HFFc6 (cell line): ENCODE measurements at places on chromosomes 5 and 9.

DNA sequence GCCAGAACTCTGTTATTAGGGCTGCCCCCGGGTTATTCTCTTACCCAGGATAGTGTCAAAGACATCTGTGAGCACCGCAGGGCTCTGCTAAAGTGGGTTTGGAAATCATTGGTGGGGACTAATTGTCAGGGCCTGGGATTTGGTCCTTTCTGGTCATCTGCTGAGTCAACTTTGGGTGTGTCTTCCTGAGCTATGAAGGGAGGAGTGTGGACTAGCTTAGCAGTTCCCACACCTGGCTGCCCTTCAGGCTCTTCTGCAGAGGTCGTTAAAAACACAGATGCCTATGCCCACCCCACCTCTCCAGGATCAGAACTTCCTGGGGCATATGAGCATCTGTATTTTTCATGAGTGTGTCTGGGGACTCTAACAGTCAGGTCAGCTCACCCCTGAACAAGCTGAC, 352.2 kb downstream of the SLIT3 start:
- no peak for DNase-seq

- no peak for DNase-seq
Observed at GRCh38 chr5:154776167-154776566, 21.0 kb downstream of the LARP1 start.

DNA sequence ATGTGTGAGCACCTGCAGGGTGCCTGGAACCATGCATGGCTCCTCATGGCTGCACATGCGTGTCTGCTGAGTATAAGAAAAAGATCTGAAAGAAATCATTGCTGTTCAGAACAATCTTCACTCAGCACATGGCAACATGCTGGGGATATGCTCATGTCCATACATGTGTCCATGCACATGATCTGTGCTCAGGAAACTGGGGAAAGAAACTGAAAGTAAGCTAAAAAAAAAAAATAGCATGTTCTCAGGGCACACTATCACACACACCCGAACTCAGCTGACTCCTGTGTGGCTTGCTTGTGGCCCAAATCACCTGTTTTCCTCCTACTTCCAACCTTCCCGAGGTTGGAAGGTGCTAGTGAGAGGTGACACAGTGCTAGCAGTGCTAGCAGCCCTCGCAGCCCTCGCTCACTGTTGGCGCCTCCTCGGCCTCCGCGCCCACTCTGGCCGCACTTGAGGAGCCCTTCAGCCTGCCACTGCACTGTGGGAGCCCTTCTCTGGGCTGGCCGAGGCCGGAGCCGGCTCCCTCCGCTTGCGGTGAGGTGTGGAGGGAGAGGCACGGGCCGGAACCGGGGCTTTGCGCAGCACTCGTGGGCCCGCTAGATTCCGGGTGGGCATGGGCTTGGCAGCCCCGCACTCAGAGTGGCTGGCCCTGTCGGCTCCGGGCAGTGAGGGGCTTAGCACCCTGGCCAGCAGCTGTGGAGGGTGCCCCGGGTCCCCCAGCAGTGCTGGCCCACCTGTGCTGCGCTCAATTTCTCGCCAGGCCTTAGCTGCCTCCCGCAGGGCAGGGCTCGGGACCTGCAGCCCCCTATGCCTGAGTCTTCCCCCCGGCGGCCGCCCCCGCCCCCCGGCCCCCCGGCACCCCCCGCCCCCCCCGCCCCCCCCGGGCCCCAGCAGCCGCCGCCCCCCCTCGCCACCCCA, 76.0 kb downstream of the GADD45G start:
- no peak for DNase-seq

GRCh38 chr5:5968981-5969380, 409.4 kb downstream of the MED10 start:
- no peak for DNase-seq

GRCh38 chr5:35094948-35095347, 47.2 kb upstream of the AGXT2 start:
- DNase-seq, result no peak

DNA sequence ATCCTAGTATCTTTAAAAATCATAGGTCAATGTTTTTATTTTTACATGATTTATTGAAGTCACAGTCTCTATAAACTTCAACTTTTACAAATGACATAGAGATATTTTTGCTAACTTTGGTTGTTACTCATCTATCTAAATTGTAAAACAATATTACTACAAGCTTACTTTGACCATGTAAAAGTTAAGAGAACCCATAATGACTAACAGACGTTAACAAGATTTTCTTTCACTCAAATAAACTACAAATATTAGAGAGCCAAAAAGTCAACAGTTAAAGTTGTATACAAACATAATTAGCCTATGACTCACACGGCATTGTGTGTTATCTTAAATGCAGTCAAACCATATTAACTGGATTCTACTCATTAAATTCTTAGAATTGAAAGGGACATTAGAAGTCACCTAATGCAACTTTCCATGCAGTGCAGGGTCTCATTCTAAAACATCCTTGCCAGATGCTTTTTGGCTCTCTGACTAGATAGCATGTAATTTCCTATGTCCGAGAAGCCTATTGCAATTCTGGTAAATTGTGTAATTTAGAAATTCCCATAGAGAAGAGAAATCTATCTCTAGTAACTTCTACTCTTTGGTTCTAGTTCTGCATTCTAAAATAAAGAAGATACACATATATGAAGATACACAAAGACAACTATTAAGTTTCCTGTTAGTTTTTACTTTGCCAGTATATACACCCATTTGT, 42.2 kb upstream of the UGT3A2 start:
- peak; percentile 8 for DNase-seq
